ENCODE measurements at places on chromosomes 5 and 9.

DNA sequence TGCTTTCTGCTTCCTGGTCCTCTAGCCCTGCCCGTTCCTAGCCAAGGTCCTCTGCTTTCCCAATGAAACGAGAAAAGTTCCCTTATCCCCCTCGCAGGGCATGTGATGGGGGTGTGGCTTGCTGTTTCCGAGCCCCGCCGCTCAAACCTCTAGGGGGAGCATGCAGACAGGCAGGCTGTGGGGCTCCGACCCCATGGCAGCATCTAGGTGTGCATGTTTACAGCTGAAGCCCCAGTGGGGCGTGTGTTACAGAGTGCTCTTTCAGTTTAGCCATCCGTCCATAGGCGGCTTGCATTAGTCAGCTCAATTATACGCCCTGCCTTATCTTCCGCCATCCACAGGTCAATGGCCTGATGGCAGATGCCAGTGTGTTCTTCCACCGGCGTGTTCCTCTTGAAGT lies 48.3 kb upstream of the SPATA31E1 start:
- no peak for DNase-seq

DNA sequence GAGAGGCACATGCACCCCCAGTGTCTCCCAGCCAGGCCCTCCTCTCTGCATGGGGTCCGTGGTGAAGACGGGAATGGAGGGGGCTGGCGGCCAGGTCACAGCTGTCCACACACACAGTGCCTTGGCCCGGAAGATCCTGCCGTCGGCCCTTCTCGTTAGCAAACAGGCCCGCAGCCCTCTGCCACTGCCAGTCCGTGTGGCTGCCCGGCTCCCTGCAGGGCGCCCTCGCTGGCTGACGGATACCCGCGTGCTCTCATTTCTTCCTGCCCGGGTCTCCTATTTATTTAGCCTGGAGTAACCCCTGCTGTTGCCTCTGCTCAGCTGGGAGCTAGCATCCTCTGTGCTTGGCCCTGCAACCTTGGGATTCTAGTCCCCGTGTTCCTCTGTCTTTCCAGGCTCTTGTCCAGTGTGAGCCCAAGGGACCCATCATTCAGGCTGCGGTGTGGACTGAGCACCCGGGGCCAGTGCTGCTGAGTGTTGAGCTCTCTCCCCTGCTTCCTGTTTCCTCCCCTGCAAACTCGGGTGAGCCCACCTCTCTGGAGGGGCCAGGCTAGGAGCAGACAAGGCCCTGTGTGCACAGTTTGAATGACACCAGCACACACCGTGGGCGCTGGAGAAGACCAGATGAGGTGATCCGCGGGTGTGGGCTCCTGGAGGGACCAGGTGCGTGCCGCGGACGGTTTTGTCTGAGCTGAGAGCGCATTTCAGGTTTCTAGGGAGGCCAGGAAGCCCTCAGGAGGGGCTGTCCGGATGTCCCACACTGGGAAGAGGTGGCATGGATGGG lies 14.6 kb upstream of the RNU6ATAC start:
- no peak for DNase-seq

GRCh38 chr9:113955076-113955752 lies 79.1 kb downstream of the ZNF618 start:
- peak; percentile 5 for DNase-seq

DNA sequence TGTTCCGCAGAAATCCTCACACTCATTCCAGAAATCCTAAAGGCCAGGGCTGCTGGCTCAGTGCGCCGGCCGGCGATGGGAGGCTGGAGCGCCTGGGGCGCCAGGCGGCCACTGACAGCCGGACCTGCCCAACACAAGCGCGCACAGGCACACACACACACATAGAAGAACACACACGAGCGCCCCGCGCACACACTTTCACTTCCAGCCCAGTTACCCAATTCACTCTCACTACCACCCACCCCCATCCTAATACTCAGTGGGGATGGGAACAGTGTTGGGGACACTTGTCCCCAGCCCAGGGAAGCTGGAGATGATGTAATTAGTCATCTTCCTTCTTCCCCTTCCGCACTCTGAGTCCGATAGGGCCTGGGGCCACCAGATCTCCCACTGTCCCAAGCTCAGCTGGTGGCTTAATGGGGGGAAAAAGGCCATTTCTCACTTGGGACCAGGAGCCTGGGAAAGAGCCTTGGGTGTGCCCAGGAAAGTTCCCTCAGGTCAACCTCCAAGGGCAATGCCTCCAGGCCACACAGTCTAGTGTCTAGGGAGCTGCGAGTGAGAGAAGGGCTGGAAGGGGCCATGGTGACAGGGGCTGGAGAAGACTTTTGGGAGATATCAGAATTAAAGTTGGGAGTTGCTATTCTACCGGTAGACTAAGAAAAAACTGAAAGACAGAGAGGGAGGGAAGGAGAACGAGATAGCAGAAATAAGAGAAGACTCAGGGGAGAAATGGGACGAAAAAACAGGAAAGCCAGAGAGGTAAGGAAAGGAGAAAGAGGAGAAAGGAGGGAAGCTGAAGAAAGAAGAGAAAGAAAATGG lies 1.7 kb downstream of the EBF1 start:
- DNase-seq, result no peak

GRCh38 chr5:107670087-107670931 lies 428 bp downstream of the EFNA5 start:
- peak; percentile 13 for DNase-seq

- DNase-seq, result no peak
These were observed 6.5 kb downstream of the IL7R start for GRCh38 chr5:35863159-35863558.

GRCh38 chr5:152978141-152978835 lies 512.2 kb upstream of the GRIA1 start:
- no peak for DNase-seq

GRCh38 chr5:58891086-58891970 lies 308.5 kb downstream of the RAB3C start:
- DNase-seq, result peak; percentile 23

GRCh38 chr9:100074093-100074492 lies 24.7 kb downstream of the ERP44 start:
- DNase-seq, result no peak

- DNase-seq, result no peak
These were observed 666.8 kb upstream of the GRAMD2B start for GRCh38 chr5:125756456-125756855.

- no peak for DNase-seq
These were observed 225.0 kb upstream of the PRR16 start for GRCh38 chr5:120239086-120239485.

GRCh38 chr5:152505442-152506042 lies 100.5 kb upstream of the NMUR2 start:
- no peak for DNase-seq

GRCh38 chr9:136381311-136381710 lies 7.8 kb upstream of the CARD9 start:
- DNase-seq, result no peak

- DNase-seq, result no peak
These were observed 60.4 kb downstream of the PSAT1 start for GRCh38 chr9:78357165-78357873.

GRCh38 chr9:14748373-14748772 lies 25.8 kb upstream of the CER1 start:
- no peak for DNase-seq

DNA sequence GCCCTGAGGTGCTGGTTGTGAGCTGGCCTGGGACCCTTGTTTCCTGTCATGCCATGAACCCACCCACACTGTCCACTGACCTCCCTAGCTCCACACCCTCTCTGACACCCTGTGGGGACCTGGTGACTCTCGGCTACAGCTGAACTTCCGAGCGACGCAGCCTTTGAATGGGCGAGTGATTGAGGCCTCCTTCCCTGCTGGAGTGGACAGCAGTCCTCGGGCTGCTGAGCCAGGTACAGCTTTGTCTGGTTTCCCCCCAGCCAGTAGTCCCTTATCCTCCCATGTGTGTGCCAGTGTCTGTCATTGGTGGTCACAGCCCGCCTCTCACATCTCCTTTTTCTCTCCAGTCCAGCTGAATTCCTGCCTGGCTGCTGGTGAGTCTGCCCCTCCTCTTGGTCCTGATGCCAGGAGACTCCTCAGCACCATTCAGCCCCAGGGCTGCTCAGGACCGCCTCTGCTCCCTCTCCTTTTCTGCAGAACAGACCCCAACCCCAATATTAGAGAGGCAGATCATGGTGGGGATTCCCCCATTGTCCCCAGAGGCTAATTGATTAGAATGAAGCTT lies 6.1 kb downstream of the CA9 start:
- no peak for DNase-seq

DNA sequence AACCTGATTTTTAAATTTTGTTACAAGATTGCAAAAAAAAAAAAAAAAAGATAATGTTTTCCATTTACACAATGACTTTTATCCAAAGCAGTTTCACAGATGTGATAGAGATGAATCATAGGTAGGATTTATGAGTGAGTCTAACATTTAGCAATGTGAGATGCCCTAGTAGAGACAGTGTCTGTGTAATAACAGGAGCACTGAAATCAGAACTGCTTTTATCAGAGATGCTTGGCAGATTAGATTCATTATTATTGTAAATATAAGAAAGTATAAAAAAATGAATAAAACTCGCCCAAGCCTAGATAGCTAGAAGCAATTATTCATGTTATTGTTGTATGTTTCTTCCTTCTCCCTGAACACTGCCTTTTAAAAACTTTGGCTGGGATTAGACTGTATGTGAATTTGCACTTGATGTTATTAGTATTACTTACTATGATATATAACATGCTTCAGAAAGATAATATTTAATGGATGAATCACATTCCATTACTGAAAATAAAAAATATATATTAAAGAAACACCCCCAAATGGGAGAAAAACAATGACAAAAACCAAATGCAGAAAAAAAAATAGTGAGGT lies 567.3 kb upstream of the KLF4 start:
- peak; percentile 39 for DNase-seq

GRCh38 chr5:73441378-73441777 lies 7.2 kb downstream of the FOXD1 start:
- no peak for DNase-seq

- no peak for DNase-seq
These were observed 138.2 kb upstream of the SMARCA2 start for GRCh38 chr9:1876891-1877496.

GRCh38 chr5:54518818-54519508 lies 1.4 kb downstream of the SNX18 start:
- DNase-seq, result no peak

DNA sequence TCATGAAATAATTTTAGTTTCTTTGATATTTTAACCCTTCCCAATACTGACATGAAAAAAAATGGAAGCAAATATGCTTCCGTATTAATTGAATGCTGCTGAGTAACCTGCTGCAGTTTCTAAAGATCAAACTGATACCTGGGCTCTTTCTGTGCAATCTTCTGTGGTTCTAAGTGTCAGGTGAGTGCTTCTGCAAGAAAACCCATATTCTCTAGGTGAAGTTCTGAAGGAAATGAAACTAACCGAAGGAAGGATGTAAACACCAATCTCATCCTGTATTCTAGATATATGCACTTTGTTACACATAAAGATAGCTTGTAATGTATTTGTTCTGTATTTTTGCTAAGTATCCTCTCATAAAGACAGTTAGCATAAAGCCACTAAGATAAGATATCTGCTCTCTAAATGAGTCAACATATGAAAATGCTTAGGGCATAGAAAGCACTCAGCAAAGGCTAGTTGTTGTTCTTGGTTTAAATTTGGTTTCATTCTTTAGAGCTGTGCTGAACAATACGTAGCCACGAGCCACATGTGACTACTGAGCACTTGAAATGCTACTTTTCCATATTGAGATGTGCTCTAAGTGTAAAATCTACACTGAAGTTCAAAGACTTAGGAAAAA lies 52.0 kb downstream of the ITGA2 start:
- peak; percentile 35 for DNase-seq

GRCh38 chr9:96149533-96150280 lies 152.3 kb downstream of the HSD17B3 start:
- DNase-seq, result no peak

GRCh38 chr5:73748510-73749400 lies 122.8 kb downstream of the ARHGEF28 start:
- no peak for DNase-seq

DNA sequence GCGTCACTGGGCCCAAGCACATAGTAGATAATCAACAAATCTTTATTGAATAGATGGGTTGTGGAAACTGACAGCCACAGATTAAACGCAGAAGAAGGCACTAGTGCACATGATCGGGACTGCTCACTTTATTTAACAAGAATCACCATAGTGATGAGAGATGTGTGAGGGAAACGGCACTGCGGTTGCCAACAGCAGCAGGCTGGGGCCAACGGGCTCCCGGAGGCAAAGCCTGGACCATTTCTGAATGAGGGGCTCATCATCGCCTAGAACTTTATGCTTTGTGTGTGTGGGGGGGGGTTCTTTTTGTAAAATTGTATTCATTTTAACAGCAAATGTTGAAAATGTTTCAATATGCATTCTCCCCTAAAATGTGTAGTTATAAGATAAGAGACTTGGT lies 61.9 kb upstream of the RUFY1 start:
- no peak for DNase-seq

DNA sequence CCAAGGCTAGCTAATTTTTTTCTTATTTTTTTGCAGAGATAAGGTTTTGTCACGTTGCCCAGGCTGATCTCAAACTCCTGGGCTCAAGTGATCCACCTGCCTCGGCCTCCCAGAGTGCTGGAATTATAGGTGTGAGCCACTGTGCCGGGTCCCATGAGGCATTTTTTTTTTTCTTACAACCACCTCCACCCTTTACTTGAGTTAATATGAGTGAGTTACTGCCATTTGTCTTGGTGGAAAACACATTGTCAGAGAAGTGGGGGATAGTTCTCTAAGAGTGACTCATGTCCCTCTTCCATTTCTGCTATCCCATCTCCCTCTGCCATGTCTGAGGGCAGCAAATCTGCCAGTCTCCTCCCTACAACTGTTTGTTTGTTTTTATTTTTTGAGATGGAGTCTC lies 163.4 kb upstream of the CLINT1 start:
- no peak for DNase-seq

GRCh38 chr9:89715318-89715858 lies 110.6 kb downstream of the GADD45G start:
- DNase-seq, result no peak

- no peak for DNase-seq
These were observed 53.9 kb upstream of the BNC2 start for GRCh38 chr9:16924311-16924915.

GRCh38 chr5:37184748-37185364 lies 64.3 kb downstream of the CPLANE1 start:
- no peak for DNase-seq

DNA sequence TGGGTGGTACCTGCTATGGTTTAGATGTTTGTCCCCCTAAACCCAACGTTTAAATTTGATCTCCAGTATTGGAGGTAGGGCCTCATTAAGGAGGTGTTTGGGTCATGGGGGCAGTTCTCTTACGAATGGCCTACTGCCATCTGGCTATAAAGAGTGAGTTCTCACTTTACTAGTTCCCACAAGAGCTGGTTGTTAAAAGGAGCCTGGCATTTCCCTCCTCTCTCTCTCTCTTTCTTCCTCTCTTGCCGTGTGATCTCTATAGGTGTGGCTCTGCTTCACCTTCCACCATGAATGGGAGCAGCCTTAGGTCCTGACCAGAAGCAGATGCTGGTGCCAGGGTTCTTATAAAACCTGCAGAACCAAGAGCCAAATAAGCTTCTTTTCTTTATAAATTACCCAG lies 193.2 kb upstream of the CDH6 start:
- no peak for DNase-seq

All from amniotic stem cell (primary cell).